ENCODE measurements at places on chromosomes 3 and 15. TPM values are rescaled to one million over a fixed set of nuclear protein-coding genes. Genes with fewer than 3 reads are reported as not detected.

The CHRNA7 gene
- not detected for total RNA-seq

DNA sequence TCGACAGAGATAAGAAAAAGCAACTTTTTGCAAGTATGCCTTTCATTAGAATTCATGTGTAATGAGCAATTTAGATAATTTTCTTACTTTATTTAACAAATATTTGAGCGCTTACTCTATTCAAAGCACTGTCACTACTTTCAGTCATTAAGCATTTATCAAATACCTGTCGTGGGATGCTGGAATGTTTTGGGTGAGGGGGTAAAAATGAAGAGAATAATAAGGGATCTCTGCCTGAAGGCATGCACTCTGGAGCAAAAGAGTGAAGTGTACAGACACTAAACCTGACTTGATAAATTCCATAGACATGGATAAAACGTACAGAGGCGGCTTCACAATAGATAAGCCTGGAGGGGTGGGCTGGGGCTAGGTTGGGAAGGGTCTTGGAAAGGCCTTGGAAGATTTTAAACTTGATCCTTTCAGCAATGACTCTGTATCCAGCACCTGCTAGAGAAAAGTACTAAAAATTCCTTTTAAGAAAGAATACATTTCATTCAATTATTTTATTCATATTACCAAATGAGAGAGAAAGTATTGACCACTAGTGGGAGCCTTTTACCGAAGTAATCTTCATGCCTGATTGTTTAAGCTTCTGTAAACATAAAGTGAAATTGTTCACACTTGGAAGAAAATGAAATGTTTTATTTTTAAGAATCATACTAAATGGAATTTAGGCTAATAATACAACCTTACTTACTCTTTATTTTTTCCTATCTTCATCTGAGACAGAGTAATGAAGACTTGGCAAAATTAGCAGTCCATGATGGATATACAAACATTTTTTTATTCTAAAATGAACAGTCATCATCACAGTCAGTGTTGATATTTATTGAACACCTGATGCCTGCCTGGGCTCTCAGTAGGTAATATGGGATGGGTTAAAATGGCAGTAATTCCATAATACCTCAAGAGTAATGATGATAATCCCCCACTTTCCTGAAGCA lies 113.2 kb downstream of the PPP2R3A start:
- no peak for DNase-seq

DNA sequence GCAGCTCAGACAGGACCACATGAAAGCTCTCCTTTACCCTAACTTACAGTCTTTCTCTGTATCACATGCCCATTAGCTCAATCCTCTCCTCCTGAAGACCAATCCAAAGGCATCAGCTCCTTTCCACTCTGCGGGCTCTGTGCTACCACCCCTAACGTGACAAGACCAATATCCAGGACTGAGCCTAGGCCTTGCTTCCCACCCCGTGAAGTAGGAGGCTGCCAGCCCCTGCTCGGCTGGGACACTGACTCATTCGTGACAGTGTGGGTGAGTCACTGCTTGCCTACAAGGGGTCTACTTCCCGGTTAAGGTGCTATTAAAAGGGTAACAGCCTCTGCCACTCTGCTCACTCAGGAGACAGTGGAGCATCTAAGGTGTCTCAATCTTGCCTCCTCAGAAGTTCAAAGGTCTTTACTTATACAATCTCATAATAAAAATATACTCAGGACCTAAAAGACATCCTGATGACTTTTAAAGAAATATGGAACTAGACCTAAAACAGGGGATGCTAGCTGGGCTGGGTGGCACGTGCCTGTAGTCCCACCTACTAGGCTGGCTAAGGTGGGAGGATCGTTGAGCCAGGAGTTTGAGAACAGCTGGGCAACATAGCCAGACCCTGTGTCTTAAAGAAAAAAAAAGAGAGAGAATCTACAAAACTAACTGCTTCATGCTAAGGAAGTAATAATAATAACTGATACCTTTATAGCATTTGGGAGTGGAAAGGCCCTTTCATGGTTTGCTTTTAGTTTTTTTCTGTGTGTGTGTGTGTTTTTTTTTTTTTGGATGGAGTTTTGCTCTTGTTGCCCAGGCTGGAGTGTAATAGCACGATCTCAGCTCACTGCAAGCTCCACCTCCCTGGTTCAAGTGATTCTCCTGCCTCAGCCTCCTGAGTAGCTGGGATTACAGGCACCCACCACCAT lies 55.0 kb downstream of the TMEM44 start:
- no peak for DNase-seq

DNA sequence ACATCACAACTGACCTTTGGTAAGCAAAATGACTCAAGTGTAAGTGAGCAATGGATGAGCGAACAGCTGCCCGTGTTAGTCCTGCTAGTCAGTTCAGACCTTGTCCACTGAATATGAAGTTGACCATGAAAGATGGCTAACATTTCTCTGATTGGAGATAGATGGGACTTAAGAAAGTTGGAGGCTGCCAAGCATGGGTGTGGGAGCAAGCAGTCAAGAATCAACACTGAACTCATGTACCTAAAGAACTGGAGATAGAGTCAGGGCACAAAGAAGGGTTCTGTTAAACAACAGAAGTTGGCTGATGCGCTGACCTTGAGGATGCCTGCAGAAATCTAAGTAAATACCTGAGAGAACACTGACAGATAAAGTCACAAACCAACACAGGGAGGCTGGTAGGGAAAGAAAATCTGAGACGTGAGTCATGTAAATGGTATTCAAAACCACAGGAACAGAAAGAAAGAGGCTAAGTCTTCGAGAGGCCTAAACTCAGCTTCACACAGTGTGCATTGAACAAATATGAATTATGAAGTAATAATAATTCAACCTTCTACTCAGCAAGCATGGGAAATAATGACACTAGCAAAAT lies 30.7 kb upstream of the ANPEP start:
- DNase-seq, result no peak

DNA sequence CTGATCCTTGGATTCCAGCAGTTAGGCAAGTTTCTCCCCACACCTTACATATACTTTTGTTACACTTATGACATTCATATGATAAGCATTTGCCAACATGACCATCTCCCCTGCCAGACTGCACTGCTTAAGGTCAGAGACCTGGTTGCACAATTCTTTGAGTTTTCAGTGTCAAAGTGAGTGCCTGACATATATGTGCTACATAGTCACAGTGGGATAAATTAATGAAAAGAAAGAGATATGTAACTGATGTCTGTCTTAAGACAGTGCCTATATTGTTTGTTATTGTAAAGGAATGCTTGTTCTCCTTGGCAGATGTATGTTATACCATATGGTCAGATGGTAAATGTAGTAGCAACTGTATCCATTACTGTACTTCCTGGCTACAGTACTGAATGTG lies 3.5 kb upstream of the DCUN1D1 start:
- no peak for DNase-seq

GRCh38 chr3:135655328-135655727 lies 310.2 kb upstream of the PPP2R3A start:
- no peak for DNase-seq

The ZPLD1 gene
- not detected for total RNA-seq

DNA sequence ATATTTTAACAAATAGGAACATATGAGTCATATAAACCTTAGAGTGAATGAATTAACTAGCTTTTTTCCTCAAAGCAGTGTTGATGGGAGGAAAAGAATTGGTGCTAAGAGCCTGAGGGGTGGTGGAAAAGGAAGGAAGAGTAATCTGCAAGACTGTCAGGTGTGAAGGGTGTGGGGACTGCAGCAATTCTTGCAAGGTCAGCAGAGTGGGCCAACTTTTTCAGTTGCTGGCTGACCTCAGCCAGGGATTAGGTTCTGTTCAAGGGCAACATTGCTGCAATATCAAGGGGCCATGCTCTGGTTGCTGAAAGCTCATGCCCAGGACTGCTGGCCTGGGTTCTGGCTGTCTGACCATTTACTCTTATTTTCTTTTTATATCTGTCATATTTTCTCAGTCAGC lies 23.0 kb upstream of the CLRN1 start:
- DNase-seq, result no peak

- no peak for DNase-seq
Measured at GRCh38 chr15:28920781-28921331, 35.1 kb downstream of the APBA2 start.

DNA sequence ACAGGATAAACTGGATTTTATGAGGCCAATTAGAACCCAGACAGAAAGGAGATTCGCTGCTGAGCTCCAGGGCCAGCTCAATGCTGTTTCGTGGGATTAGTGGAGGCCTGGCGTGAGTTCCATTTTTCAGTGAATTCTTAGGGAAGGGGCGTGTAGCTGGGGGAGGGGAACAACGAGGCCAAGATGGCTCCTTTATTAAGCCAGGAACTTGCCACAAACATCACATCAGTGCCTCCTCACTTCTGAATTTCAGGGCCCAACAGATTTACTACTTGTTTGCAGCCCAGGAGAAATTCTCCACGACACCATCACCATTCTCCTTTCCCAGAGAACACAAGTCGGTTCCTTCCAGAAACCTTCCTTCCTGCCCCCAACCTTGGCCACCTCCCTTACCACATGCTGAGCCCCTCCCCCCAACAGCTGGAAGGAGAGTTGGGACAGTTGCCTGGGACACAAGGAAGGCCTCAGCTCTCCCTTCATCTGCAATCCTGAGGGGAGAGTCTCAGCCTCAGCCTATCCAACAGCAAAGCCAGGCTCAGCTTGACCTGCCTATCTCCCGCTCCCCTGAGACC lies 5.8 kb downstream of the IGDCC4 start:
- DNase-seq, result no peak

GRCh38 chr3:13391308-13391707 lies 28.8 kb downstream of the NUP210 start:
- no peak for DNase-seq

DNA sequence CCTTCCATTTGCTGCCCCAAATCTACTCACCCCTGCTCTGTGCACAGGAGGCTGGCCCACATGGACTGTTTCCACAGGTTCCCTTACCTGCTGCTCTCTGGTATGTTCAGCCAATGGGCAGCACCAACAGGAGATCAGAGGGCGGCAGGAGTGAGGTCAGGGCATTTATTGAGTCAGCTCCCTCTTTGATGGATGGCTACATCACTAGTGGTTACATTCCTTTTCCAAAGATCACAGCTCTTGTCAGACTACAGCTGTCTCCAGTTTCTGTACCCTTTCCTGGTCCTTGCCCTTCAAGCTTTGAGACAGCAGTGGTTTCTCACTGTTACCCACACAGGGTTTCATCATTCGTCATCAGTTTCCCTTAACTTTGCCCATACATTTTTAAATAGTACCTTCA lies 325.1 kb downstream of the SUCLG2 start:
- DNase-seq, result no peak

DNA sequence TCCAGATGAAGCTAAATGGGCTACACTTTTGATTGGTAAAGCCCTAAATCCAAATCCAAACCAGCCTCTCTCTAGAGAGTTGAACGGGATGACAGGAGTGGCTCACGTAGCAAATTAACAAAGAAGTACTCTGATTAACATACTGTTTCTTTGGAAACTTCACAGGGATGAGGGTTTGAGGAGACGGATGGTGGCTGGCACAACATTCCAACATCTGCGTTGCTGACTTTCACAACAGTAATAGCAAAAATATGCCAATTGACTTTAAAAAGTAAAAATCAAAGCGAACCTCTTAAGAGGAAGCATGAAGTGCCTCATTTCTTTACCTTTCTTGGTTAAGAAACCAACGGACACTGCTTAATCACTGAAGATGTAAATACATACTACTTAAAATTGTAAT lies 181.4 kb downstream of the TBL1XR1 start:
- no peak for DNase-seq

GRCh38 chr3:158217992-158218391 lies 108.1 kb downstream of the RSRC1 start:
- no peak for DNase-seq

- no peak for DNase-seq
Measured at GRCh38 chr3:23594894-23595670, 210.7 kb upstream of the UBE2E1 start.

The ADAMTS9 gene
- total RNA-seq, result not detected

GRCh38 chr15:41169086-41169485 lies 53.0 kb upstream of the INO80 start:
- no peak for DNase-seq

DNA sequence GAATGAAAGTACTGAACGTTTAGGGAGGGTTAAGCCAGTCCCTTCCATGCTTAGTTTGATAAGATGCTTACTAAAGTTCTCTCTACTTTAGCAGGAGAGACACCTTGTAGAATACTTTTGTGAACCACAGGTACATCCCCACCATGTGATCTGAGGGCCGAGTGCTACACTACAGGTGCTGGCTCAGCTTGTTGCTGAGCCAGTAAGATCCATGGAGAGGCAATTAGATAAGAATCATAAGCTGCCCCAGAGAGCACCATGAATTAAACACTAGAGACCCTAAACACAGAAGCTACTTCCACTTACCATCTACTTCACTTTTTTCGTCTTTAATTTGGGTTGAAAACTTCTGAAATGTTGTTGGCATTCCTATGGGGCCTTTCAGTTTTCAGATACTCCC lies 70.5 kb upstream of the GOLGA8B start:
- DNase-seq, result no peak

GRCh38 chr3:99730870-99731269 lies 86.8 kb upstream of the CMSS1 start:
- DNase-seq, result no peak
